Inflammatory macrophage treated with lipopolysaccharide for 1 hour (primary cell): ENCODE measurements at places on chromosomes 6 and 20.

DNA sequence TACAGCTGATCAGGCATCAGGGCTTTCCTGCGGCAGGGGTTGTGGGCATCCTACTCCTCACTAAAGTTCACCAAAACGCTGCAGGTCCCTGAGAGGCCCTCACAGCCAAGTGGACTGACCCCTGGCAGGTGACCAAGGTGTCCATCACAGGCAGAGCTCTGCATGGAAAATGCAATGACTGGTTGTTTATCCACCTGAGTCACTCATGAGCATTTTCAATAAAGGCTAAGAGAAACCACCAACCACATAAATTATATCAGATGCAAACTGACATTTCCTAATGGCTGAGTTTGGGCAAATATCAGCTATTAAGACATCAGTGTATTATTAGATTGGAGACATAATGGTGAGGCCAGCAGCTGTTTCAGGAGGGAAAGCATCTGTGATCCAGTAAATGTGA, 152.7 kb upstream of the SYNDIG1 start:
- no peak for DNase-seq

GRCh38 chr20:24389686-24390085, 79.7 kb upstream of the SYNDIG1 start:
- peak; percentile 36 for DNase-seq

- DNase-seq: no peak
Measured at GRCh38 chr6:50842861-50843384, 24.3 kb downstream of the TFAP2B start.

DNA sequence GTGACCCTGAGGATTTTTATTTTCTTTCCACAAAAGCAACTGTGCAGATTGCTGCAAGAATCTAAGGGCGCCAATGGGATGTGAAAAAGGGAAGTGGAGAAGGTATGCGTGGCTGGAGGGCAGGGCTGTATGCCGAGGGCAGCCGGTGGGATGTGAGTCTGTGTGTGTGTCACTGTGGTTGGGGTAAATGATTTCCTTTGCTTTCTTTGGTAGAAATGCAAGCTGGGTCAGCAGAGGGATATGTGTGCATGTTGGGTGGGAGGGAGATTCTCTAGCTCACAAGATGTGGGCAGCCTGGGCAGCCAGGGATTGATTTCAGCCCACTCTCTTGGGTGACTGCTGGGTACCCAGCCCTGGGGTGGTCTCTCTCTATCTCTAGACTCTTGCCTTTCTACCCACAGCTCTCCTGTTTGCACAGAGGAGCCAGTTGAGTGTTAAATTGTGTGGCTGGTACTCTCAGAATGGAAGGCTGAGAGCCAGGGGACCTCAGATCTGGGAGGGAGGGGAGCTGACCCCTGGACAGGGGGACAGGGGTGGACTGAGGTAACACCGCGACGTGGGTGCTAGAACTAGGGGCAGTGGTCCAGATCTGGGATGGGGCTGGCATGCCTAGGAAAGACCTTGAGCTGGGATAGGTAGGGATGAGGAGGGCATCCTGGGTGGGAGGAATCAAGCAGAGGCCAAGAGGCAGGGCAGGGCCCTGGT, 136.8 kb upstream of the RNF24 start:
- DNase-seq: peak; percentile 74

GRCh38 chr6:11779329-11780096, 910 bp upstream of the ADTRP start:
- DNase-seq: peak; percentile 98

- DNase-seq: no peak
Measured at GRCh38 chr6:163329991-163330390, 84.5 kb upstream of the QKI start.

DNA sequence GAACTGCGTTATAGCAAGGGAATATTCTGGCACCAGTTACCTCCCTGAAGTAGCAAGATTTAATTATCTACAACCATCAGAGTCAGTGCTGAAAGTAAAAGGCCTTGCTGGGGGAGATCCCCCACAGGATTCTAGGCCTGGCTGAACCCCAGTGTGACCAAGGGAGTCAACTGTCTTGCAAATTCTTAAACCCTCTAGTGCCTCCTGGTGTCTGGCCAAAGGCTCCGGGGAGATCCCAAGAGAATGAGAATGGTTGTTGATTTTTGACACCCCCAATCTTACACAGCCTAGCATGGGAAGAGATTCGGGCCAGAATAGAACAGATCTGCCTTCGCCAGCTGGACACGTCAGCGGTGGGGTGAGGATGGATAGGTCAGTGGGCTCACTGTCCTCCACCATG, 179.4 kb downstream of the ERMARD start:
- DNase-seq: no peak

DNA sequence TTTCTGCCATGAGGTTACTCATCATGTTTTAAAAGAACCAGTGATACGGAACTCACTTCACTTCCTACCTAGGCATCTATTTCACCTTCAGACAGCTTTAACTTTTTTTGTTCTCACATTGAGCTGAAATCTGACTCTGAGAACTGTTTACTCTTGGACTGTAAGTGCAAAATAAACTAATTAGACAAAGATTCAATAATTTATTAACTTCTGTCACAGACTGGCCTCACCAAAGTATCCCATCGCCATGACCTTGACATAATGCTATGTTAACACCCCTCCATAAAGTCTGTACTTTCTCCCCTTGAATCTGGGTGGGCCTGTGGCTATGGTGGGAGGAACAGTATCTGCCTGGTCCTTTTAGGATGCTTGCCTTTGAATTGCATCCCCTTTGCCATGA, 448.1 kb downstream of the CBLN4 start:
- DNase-seq: no peak

DNA sequence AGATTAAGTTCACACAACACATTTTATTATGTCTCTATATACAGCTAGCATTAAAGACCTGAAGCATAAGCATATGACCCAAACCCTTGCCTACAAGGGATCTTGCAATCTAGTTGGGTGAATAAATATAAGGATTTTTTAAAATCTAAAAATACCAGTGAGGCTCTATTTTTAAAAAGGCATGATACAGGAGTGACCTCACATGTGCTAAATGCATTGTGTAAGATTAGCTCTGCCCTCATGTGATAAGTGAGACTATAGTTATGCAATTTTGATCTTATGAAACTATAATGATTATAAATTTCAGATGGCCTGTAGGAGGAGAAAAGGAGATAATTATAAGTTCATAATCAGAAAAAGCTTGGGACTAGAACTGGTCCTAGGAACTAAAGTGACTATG, 451.0 kb upstream of the MAN1A1 start:
- DNase-seq: peak; percentile 4

DNA sequence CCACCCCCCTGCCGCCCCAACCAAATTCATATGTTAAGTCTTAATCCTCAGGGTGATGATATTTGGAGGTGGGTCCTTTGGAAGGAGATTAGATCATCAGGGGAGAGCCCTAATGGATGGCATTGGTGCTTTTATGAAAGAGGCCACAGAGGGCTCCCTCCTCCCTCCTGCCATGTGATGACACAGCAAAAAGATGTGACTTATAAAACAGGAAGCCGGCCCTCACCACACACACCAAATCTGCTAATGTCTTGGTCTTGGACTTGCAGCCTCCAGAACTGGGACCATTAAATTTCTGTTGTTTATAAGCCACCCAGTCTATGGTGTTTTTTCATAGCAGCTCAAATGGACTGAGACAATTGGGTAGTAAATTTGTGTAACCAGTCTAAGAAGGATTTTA, 176.3 kb downstream of the ADGRG6 start:
- DNase-seq: peak; percentile 43
